ENCODE measurements at places on chromosomes 16 and 17.

DNA sequence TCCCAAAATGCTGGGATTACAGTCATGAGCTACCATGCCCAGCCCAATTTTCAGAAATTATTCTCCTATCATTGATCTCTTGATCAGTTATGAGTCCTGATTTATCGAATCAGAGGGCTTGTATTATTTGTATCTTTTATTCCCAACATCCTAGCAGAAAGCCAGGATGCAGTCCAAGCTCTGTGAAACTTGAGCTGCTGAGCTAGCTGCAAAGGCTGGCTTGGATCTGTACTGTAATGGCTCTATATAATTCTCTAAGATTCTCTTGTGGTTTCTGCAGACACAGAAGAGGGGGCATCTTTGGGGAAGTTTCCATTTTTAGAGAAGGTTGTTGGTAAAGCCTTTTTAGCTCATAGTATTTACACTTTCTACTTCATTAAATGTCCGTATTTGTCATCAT lies 227.1 kb downstream of the MAP2K4 start:
- DNase-seq: no peak

DNA sequence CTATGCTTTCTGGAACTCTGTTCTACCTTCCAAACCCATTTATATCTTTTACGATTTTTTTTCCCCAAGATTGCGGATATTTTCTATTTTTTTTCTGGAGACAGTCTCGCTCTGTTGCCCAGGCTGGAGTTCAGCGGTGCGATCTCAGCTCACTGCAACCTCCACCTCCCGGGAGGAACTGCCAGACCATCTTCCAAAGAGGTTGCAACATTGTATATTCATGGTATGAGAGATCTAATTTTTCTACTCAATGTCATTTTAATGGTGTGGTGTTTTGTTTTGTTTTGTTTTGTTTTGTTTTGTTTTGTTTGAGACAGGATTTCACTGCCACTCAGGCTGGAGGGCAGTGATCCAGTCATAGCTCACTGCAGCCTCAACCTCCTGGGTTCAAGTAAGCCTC lies 8.5 kb upstream of the BMERB1 start:
- DNase-seq: no peak

DNA sequence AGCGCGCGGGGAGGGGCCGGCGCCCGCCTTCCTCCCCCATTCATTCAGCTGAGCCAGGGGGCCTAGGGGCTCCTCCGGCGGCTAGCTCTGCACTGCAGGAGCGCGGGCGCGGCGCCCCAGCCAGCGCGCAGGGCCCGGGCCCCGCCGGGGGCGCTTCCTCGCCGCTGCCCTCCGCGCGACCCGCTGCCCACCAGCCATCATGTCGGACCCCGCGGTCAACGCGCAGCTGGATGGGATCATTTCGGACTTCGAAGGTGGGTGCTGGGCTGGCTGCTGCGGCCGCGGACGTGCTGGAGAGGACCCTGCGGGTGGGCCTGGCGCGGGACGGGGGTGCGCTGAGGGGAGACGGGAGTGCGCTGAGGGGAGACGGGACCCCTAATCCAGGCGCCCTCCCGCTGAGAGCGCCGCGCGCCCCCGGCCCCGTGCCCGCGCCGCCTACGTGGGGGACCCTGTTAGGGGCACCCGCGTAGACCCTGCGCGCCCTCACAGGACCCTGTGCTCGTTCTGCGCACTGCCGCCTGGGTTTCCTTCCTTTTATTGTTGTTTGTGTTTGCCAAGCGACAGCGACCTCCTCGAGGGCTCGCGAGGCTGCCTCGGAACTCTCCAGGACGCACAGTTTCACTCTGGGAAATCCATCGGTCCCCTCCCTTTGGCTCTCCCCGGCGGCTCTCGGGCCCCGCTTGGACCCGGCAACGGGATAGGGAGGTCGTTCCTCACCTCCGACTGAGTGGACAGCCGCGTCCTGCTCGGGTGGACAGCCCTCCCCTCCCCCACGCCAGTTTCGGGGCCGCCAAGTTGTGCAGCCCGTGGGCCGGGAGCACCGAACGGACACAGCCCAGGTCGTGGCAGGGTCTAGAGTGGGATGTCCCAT lies 232.8 kb downstream of the SEC14L1 start:
- DNase-seq: peak; percentile 72

- peak; percentile 51 for DNase-seq
Measured at GRCh38 chr17:41967141-41967920, 736 bp downstream of the CNP start.

DNA sequence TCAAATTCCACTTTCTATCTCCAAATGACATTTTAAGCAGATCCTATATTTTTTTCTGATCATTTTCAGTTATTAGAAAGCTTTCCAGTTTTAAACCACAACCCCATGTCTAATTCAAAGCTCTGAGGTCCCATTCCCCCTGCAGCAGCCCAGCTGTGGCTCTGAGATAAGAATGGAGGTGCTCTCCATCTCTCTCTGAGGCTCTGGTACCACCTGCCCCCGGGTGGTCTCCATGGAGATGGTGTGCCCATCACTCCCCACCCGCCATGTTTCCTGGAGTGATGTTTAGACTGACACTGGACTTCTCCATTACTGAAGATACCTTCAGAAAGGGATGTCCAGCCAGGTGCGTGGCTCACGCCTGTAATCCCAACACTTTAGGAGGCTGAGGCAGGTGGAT lies 68.1 kb upstream of the SEC14L1 start:
- DNase-seq: no peak

DNA sequence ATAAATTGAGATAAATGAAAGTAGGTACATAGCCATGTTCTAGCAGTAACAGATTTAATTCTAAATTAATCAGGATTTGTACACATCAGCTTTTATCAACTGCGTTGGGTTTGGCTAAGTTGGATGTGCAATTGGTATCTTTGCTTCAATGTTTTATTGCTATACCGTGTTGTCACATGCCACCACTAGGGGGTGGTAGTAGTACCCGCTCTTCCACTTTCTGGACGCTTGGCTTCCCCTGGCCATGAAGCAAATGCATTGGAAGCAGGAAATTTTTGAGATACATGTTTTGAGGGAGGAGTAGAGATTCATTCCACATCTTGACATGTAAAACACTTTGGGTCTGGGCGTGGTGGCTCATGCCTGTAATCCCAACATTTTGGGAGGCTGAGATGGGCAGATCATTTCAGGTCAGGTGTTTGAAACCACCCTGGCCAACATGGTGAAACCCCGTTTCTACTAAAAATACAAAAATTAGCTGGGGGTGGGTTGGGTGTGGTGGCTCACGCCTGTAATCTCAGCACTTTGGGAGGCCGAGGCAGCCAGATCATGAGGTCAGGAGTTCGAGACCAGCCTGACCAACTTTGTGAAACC lies 58.6 kb downstream of the EMP2 start:
- no peak for DNase-seq

DNA sequence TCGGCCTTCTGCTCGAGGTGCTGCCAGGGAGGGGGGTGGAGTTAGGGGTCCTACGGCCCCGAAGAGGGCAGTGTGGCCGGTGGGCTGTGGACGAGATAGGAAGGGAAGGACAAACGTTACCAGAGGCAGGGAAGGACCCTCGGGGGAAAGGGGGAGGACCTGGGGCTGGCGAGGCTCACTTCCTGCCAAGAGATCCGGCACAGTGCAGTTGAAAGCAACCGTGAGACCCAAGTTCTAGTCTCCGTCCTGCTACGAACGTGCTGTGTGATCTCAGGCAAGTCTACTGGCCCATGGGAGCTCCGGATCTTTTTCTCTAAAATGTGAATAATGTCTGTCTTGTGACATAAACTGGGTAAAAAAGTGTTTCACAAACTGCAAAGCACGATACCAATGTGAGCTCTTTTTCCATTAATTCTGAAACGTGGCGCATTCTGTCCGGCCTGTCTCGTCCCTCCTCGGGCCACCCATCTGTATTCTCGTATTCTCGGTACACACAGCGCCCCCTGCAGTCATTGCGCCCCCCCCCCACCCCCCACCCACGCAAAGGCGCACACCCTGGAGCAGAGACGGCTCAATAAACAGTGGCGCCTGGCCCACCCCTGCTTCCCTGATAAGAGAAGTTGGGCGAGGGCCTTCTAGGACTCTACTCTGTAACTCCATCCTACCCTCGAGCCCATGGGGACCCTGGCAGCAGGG lies 8.8 kb downstream of the CYGB start:
- DNase-seq: no peak

DNA sequence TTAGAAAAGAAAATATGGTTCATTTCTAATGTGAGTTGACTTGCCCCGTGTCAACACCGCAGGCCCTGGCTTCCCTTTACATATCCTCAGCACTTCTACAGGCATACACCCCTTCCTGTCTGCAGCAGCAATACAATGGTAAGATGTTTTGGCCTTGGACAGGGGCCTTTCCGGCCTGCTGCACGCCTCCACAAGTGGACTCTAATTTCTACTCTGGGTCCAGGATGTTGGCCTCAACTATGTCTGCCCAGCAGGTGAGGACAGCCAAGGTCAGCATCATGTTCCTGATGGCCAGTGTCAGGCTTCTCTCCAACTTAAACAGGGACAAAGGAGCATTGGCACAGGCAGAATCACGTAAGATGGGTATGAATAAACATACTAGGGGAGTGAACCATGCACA lies 11.0 kb downstream of the C17orf67 start:
- no peak for DNase-seq

DNA sequence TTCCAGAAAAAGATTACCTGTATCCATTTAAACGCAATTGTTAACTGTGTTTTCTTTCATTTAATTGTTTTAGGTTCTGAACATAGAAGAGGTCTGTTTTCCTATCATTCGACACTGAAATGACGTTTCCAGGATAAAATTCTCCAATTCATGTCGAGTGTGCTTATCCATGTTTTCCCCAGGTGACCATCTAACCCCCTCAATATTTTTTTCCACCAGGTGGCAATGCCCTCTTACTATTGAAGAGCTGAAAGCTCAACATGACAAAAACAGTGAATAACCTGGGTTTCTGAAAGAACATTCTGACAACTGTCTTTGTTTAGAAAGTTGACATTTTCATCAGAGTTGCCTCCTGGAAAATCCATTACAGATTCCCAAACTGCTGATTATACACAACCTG lies 948.7 kb downstream of the KCNJ2 start:
- DNase-seq: no peak

DNA sequence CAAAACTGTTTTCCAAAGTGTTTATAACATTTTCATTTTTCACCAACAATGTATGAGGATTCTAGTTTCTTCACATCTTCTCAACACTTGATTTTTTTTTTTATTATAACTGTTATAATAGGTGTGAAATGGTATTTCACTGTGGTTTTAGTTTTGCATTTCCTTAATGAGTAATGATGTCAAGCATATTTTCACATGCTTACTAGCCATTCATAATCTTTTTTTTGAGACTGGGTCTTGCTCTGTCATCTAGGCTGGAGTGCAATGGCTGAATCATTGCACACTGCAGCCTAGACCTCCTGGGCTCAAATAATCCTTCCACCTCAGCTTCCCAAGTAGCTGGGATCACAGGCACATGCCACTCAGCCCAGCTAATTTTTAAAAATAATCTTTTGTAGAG lies 65.1 kb downstream of the EFCAB13 start:
- DNase-seq: no peak

DNA sequence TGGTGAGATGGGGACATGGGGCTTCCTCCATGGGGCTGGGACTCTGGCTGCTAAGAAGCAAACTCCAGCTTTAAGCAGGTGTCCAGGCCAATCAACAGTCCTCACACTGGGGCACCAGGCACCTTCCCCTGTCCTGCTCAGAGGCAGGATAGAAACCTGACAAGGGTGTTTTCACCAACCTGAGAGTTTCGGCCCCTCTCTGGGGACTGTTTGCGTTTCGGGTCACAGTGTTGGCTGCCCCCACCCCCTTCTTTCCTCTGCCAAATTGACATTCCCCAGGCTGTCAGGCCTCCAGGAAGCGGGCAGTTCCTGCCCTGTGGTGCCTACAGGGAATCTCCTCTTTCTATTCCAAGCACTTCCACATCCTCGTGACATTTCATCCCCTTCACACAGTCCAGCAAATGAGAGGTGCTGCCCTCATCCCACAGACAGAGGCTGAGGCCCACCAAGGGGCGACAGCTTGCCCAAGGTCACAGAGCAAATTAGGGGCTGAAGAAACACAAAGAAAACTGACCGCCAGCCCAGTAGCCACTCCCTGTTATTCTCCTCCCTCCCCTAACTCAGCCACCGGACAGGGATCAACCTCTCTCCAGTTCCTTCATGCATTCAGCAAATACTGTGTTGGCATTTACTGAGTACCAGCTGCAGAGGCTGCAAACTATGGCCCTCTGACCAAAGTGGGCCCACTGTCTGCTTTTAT lies 38.0 kb downstream of the MMP15 start:
- DNase-seq: no peak

- no peak for DNase-seq
Measured at GRCh38 chr16:4682084-4682591, 11.2 kb upstream of the NUDT16L1 start.

DNA sequence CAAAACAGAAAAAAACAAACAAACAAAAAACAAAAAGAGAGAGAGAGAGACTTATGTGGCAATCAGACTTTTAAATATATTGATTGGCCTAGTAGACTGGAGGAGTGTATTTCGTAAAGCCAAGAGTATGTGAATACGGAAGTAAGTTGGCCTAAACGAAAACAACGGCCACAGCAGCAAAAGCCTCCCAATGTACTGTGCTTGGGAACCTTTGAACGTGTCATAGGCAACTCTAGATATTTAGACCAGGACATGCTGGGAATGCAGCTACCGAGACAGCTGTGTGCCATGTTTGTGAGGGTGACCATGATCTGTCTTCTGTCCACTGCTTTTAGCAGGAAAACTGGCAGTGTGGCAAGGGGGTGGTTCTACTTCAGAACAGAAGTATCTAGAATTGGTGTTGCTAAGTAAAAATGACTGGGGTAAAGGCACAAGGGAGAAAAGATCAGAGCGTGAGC lies 7.4 kb downstream of the MAF start:
- DNase-seq: no peak

- no peak for DNase-seq
Measured at GRCh38 chr16:89615596-89616090, 2.2 kb downstream of the DPEP1 start.

- no peak for DNase-seq
Measured at GRCh38 chr17:2909846-2910234, 113.6 kb downstream of the RAP1GAP2 start.

DNA sequence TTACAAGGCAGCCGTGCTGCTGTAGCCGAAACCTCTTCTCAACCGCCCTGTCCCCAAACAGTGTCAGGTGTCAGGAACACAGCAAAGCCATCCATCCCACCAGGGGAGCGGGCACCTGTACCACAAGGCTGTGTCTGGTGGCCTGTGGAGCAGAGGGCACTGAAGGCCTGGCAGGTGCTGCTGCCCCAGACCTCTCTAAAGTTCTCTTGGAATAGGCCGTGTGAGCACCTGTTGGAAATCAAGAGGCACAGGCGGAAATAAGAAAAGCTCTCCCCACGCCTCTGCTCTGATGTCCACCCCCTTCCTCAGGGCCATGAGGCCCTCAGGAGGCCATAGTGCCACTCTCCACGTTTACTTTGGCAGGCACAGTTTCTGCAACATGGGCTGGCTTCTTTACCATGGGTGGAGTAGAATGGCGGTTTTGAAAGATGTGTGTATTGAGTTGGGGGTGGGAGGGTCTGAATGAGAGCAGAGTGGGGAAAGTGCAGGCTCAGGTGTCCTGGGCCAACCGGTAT lies 99.9 kb upstream of the ZNF750 start:
- peak; percentile 62 for DNase-seq

- DNase-seq: no peak
Measured at GRCh38 chr17:32916134-32916533, 11.8 kb upstream of the TMEM98 start.

Data from lower lobe of right lung (tissue), 2 donors.